ENCODE measurements at places on chromosomes 12 and 14. TPM values are rescaled to one million over a fixed set of nuclear protein-coding genes. Genes with fewer than 3 reads are reported as not detected.

DNA sequence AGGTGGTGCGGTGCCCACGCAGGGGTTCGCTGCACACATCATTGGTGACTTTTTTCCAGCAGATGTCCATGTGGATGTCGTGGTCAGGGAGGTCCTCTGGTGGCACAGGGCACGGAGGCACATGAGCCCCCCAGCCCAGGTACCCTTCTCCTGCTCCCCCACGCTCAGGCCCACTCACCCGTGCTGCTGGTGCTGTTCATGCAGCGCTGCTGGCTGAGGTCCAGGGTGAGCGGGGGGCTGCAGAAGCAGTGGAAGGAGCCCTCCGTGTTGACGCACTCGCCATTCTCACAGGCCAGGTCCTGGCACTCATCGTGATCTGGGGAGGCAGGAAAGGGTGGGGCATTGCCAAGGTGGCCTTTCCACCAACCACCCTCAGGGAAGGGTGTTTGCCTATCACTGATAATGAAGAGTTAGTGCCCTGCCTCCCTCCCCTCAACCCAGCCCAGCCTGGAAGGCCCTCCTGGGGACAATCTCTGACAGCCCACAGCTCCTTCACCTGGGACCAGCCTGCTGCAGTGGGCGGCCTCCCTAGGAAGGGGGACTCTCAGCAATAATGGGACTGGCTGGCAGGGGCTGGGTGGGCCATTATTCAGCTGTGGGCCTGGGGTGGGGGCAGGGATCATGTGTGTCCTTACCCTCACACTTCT is 9.8 kb downstream of the ISCA2 start:
- no peak for DNase-seq

- DNase-seq = no peak
These were observed 13.0 kb upstream of the RIOX1 start for GRCh38 chr14:73477618-73478266.

The SERPINA10 gene
- total RNA-seq = not detected

The TTC7B gene
- total RNA-seq = 25.8 TPM

The KRT74 gene
- total RNA-seq = not detected

The MFAP5 gene
- 4.8 TPM for total RNA-seq

The KDM5A gene
- total RNA-seq = 77.3 TPM
